ENCODE measurements at places on chromosomes 16 and 17.

- no peak for DNase-seq
Measured at GRCh38 chr17:40481106-40481505, 20.3 kb downstream of the TNS4 start.

GRCh38 chr16:24208710-24209109 is 47.4 kb upstream of the CACNG3 start:
- no peak for DNase-seq

GRCh38 chr17:76384987-76385891 is 830 bp downstream of the SPHK1 start:
- peak; percentile 41 for DNase-seq

DNA sequence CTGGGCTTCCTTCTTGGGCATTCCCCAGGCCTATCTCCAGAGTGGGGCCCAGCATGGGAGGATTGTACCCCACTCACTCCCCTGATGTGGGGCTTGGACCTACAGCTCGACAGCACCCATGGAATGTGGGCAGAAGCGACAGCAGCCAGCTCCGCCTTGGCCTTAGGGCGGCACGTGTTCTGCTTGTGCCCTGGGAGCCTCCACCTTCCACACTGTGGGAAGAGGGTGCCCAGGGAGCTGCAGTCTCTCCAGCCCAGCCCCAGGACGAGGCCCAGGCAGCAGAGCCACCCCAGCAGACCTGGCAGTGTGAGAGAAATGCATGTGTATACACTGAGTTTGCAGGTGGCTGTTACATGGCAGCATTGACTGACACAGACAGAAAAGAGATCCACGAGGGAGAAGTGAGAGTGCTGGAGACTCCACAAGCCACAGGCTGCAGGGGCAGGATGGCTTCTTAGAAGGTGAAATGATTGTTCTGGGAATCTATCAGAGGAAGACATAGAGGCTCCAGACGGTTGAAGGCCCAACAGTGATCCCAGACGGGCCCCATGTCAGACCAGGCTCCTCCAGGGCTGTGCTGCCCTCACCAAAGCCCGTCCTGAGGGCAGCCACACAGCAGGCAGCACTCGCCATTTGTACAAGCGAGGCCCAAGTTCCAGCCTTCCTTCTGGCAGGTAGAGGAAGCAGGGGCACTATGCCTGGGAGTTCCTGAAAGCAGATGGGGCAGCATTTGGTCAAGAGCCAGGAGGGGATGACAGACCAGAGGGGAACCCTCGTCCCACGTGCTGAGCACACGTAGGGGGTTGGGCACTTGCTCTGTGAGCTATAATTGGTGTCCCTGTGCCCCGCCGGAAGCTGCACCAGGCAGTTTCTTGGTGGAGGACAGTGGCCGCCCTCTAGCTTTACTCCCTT is 2.8 kb upstream of the DNASE1 start:
- DNase-seq = no peak

DNA sequence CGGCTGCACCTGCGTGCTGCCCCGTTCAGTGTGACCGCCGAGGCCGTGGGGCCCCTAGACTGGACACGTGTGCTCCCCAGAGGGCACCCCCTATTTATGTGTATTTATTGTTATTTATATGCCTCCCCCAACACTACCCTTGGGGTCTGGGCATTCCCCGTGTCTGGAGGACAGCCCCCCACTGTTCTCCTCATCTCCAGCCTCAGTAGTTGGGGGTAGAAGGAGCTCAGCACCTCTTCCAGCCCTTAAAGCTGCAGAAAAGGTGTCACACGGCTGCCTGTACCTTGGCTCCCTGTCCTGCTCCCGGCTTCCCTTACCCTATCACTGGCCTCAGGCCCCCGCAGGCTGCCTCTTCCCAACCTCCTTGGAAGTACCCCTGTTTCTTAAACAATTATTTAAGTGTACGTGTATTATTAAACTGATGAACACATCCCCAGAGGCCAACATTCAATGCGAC is 1.7 kb downstream of the IL17C start:
- DNase-seq = no peak

DNA sequence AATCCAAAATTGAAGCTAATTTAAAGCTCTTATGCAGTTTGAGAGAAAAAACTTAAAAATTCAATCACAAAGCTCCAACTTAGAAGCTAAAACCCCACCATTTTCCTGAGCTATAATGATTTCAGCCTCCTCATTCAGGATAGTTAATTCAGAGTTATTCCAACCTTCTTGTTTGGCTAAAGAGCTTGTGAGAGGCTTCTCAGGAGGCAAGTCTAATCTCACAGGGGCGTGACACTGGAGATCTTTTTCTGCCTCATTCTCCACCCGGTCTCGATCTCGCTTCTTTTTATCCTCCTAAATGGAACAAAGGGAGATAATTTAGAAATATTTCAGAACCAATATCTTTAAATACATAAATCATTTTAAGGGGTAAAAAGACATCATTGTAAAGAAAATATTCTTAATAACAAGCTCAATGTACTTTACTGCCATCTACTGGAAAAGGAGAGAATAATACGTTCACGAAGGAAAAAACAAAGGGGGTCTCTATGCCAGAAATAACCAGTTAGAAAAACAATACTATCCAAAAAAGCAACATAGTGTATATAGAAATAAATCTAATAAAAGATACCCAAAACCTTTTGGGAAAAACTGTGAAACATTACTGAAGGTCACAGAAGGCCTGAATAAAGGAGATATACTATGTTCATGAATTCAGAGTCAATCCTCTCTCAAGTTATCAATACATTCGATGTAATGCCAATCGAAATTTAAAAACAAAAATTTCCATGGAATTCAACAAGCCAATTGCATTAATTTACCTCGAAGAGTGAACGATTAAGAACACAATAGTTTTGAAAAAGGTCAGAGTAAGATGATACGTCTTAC is 13.9 kb downstream of the BRD7 start:
- no peak for DNase-seq

GRCh38 chr17:13024526-13025257 is 6.9 kb upstream of the ELAC2 start:
- DNase-seq = peak; percentile 55

DNA sequence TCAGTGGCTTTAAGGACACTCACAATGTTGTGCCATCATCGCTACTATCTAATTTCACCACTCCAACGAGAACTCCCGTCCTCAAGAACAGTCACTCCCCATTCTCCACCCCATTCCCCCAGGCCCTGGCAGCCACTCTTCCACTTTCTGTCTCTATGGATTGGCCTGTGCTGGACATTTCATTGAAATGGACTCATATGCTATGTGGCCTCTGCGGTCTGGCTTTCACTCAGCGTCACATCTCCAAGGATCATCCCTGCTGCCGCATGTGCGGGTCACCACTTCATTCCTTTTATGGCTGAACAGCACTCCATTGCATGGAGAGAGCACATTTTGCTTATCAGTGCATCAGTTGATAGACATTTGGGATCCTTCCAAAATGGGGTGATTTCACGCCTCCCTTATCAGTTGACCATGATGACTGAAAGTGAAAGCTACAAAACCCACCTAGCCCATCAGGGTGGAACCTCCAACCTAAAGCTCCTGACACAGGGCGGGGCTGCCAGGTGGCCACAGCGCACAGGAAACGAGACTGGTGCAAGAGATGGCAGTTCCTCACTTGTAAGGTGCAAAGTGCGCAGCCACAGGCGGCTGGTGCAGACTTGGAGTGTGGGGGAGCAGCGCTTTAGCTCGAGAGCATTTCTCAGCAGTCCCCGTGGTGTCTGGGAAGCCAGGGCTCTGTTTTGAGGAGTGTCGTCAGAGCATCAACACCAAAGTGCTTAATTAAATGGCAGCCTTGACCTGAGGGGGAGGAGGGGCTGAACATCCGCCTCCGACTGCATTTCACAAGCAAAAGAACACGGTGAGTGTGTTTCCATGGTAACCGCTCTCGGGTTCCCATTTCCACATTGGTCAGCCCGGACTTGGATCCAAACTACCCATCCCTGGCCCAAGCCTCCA is 23.8 kb downstream of the COTL1 start:
- peak; percentile 44 for DNase-seq

DNA sequence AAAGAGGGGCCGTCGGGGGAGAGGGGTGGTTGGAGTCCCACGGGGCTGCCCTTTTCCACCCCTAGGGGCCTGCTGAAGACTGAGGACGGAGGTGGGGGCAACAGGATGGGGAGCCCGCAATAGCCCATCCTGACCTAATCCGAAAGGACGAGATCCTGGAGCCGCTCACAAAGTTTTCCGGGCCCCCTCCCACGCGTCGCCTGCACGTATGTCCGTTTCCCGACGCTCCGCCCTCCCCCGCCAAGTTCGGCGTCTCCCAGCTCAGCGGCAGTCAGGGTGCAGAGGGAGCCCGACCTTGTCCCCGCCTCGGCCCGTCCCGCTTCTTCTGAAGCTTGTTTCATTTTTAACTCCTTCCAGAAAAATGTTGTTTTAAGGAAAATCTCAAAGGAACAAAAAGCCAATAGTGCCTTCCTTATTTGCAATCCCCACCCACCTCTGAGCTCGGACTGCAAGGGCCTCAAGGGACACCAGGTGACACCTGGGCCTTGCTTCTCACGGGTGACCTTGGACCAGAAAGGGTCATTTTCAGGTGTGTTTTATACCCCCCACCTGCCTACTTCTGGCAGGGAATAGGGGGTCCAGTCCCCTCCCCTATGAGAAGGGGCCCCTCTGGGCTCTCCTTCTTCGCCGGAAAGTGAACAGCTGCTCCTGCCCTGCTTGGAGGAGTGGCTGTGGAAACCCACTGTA is 3.4 kb upstream of the ZNF423 start:
- DNase-seq = no peak

GRCh38 chr17:73163043-73163442 is 1.8 kb upstream of the SSTR2 start:
- no peak for DNase-seq

DNA sequence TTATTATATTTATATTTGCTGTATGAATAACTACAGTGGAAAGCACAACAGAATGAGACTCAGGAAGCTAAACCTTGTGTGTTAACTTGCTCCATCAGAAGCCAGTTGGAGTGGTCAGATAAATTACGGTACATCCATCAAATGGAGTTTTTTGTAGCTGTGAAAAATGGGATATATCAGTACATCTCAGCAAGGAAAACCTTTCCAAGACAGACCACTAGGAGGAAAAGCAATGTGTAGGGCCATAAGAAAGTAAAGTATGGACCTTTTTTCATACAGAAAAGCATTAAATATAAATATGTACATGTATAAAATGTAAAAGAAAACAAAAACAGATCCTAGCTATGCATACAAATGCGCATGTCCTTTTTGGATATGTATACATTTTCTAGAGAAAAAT is 403.8 kb upstream of the CDH11 start:
- no peak for DNase-seq

- DNase-seq = no peak
Measured at GRCh38 chr17:65509032-65509431, 52.4 kb downstream of the AXIN2 start.

All from stimulated activated CD4-positive, alpha-beta T cell treated with anti-CD3 and anti-CD28 coated beads, Interleukin-1b, Interleukin-23, amount 100 ng/mL, for 4 hours (primary cell).